ENCODE measurements at places on chromosomes 4 and X.

DNA sequence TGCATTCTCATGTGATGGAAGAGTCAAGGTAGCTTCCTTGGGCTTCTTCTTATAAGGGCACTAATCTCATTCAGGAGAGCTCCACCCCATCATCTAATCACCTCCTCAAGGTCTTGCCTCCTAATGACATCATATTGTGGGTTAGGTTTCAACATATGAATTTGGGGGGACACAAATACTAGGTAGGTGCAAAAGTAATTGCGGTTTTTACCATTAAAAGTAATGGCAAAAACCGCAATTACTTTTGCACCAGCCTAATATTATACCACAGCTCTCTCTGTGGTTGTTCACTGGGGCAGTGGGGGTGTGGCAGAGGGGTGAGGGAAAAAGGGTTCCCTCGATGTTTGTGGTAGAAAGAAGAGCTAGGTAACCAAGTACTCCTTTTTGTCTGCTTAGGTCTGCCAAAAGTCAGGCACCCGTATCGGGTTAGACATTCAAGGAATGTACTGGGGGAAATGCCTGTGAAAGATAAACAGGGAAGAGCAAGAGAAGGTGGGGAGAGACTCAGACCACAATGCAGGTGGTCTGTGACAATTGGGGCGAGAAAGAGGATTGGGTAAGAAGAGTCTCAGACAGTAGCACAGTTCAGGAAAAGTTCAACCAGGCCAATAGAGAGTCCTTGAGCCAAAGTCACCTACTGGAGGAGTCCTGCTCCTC lies 78.9 kb upstream of the MTM1 start:
- no peak for DNase-seq

DNA sequence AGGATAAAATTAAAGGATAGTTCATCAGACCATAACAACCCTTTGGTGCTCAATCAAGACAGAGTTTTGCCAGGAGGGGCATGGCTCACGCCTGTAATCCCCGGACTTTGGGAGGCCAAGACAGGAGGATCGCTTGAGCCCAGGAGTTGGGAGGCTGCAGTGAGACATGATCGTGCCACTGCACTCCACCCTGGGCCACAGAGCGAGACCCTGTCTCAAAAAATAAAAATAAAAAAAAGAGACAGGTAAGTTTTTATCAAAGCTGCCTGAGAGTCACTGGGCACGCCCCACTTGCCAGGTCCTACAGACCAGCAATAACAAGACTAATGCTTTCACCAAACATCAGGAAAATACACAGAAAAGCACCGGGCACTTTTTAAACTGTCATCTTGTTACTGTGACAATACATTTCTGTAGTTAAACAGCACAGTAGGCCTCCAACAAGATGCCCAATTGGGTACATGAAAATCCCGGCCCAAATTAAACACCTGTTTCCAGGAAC lies 765 bp downstream of the CFAP97 start:
- DNase-seq, result no peak

GRCh38 chr4:181877329-181877848 lies 365.8 kb upstream of the TENM3 start:
- DNase-seq, result no peak

- no peak for DNase-seq
These were observed 29.7 kb downstream of the MANBA start for GRCh38 chr4:102730968-102731533.

DNA sequence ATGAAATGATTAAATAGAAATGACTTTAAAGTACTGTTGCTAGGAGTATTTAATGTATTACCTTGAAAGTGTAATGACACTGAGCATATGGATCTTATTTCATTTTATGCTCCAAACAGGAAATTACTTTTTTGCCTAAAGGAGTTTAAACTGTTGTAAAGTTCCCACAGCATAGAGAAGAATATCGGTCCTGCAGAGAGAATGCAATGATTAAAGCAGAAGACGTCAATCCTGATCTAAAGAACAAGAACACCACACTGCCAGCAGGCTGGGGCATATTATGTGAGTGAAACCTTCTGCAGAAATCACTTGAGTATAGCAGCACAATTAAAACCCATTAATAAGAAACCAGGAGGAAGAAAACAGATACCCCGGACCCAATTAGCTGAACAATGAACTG lies 72.8 kb upstream of the CAMK2D start:
- no peak for DNase-seq

DNA sequence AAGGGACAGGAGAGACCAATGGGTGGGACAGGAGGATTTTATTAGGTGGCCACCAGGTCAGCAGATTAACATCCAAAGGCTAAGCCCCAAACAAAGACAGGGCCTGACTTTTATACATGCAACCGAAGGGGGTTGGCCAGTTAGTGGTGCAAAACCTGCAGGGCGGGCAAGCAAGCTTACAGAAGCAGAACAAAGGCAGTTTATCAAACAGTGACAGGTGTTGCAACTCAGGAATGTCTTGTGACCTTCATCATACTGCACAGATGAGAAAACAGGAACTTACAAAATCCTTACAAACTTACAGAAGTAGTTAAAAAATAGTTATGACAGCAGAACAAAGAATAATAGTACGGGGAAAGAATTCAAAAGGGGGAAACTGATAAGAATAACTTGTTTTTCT lies 708.1 kb downstream of the GLUD2 start:
- DNase-seq, result no peak

DNA sequence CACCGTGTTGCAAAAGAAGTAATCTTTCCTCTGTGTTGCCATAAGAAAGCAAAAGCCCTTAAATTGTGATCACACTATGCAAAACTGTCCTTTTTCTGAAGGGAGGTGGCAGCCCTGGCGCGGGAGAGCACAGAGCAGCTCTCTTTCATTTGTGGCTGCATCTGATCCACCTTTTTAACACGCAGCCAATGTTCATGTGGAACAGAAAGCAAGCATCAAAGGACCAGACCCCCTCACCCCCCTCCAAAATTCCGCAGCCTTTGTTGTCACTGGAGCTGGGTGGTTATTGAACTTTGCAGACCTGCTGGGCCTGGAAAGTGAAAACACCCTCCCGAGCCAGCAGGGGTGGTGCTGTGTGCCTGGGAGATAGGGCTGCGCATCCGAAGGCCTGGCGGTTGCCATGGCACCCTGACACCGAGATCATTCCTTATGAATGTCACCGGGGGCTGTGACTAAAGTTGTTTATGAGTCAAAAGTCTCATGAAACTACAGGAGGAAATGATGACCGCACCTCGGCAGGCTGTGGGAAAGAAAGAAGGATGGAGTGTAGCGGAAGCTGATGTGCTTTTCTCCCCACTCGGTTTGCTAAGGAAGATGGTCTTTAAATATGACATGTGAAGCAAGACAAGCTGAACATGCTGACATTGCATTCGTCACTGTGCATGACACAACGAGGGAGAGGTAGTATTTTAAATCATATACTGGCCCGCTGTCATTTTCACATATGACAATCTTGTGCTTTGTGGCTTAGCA lies 367.4 kb downstream of the UNC5C start:
- DNase-seq, result no peak

DNA sequence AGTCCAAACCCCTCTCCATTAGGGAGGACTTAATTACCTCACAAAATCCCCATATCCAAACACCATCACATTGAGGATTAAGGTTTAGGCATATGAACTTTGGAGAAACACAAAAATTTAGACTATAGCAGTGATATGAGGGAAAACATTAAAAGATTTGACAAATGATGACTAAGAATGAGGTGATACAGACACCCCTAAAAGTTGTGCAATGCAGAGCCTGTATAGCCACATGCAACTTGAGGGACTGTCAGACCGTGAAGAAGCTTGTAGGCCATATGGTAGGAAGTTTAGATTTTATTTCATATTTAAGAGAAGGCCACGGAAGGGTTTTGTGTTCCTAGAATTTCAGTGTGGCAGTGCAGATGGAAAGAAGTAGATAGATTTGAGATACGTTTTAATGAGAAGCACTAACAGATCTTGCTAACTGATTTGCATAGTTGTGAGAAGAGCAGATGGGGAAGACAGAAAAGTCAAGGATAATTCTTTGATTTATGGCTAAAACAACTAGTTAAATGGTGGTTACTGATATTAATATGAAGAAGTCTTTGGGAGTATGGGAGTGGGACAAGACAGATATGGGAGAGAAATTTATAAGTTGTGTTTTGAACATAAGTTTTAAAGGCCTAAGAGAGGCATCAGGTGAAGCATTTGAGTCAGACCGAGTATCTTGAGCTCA lies 5.5 kb upstream of the FIP1L1 start:
- no peak for DNase-seq

Data from right renal pelvis (tissue), 4 donors.